ENCODE measurements at places on chromosomes 2 and 18.

GRCh38 chr18:26082475-26082874, 7.9 kb downstream of the SS18 start:
- DNase-seq, result no peak

- DNase-seq, result no peak
These were observed 34.5 kb upstream of the NABP1 start for GRCh38 chr2:191643429-191643828.

DNA sequence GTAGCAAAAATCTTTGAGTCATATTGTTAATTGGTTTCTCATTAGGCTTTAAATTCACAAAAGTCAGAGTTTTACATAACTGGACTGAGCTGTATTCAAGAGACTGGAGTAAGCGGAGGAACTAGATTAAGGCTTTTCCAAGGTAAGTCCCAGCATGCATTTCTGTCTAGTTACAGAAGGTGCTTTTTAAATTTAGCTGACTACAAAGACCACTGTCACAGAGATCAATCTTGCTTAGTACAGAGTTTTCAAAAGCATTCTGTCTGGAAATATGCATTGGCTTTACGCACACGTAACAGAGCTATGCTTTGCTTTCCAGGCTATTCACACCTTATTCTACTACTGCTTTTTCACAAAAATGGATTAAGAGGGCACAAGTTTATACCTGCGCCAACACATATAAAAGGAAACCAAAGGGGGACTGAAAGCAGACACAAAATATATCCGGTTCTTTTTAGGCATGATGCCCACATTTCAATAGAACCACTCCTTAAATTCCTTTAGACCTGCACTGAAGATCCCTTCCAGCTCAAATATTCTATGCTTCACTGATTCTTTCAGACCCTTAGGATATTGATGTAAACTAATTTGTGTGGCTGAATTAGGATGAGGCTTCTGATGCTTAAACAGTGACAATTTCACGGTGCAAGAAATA, 560.7 kb upstream of the CRIM1 start:
- DNase-seq, result no peak

GRCh38 chr2:155266583-155266982, 568.1 kb downstream of the KCNJ3 start:
- DNase-seq, result peak; percentile 4

DNA sequence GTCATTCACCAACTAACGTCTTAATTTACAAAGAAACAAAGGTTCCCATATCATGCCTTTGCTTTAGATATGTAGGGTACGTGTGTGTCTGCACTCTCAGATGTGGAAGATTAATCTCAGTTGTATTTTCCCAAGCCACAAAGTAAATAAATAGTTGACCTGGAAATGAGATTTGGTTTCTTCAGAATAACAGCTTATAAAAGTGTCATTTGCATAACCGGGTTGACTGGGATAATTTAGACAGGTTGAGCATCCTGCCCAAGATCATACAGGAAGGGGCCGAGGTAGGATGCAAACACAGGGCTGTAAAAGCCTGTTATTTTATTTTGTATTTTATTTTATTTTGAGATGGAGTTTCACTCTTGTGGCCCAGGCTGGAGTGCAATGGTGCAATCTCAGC, 19.5 kb downstream of the ATG16L1 start:
- no peak for DNase-seq

GRCh38 chr2:58414506-58414905, 173.4 kb upstream of the FANCL start:
- DNase-seq, result no peak

DNA sequence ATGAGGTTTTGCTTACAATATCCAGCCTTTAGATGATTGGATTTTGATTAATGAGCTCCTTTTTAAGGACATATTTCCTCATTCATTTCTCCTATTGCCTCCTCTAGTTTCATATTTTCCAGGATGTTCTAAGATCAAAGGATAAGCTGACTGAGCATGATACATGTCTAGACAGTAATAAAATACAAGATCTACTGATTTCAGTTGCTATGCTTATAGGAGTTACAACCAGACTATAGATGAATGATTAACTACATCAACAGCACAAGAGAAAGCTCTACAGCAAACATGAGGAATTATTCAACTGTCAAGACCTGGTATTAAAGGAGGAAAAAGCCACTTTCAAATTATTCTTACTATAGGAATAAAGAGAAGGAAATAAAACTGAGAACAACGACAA, 85.0 kb upstream of the LINC00305 start:
- no peak for DNase-seq

DNA sequence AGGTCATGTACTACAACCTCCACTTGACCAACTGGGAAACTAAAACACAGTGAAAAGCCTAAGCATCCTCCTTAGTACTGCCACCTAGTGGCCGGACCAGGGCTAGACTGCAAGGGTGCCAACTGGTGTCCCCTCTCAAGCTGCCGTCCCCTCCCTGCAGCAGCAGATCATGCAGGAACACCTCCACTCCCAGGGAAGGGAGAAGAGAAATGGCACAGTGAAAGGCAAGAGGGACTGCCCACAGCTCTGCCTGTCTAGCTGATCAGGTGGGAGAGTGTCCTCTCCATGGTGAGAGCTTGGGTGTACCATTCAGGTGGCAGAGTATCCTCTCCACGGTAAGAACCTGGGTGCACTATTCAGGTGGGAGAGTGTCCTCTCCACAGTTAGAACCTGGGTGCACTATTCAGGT, 78.1 kb downstream of the AAK1 start:
- peak; percentile 82 for DNase-seq

- no peak for DNase-seq
These were observed 98.1 kb downstream of the WDSUB1 start for GRCh38 chr2:159188449-159188848.

- DNase-seq, result no peak
These were observed 26.8 kb downstream of the SMAD7 start for GRCh38 chr18:48923746-48924629.

DNA sequence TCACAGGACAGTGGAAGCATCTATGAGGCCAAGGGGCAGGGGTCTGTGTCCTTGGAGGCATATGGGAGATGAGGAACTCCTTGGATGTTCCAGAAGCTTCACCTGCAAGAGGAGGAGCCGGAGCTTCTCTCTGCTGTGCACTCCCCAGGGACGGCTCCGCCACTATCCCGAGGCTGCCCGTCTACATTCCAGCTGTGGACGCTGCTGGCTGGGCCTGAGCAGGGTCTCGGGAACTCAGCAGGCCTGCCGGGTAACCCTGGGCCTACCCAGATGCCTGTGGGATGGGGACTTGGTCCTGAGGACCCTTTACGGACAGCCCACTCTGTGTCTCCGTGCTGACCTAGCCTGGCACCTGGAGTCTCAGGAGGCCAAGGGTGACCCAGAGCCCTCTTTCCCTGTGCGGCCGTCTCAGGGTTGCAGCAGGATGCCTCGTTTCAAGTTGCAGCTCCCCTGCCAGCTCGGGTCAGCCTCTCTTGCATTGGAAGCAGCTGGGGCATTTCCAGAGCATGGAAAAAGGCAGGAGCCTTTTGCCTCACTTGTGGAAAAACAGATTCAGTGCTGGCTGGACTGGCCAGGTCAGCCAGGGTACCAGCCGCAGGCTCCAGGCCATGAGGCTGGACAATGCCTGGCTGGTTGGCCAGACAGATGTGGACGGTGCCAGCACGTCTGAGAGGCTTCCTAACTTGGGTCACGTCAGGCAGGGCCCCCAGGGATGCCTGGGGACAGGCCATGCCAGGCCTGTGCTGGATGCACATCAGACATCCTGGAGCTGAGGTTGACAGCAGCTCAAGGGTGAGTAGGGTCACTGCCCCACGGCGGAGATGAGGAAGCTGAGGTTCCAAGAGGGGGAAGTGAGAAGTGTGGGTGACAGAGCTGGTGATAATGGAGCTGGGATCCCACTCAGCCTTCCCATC, 41.5 kb downstream of the SCTR start:
- DNase-seq, result peak; percentile 30

DNA sequence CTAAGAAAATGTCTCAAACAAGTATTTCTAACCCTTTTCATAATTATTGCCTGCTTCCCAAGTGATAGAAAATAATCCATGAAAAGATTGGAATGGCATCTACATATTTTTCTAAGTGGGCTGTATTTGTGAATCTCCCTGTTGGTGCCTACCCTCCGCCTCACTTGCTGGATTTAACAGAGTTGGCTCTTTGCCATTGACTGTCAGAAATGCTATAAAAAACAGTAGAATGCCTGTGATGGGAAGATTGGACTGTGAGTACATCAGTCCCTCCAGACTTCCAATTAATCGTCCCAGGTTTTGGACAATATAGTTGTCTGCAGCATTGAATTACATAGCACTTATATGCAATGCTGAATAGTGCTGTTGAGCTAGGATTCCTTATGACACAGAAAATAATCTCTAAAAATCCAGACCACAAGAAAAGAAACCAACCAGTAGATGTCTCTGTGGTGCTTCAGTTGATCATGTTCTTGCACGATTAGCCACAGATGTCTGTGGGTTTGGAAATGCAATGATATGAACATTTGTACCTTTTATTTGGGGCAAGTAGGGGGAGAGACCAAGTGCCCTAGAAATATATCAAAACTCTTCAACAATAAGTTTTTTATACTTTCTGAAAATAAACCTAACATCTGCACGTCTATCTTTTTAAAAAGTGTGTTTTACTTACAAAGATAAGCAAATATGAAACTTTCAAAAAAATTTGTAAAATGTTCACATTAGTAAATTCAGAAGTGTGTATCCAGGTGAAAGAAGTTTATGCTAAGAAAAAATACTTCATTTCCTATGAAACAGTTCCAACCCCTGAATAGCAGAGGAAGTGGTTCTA, 88.5 kb downstream of the DYNAP start:
- peak; percentile 91 for DNase-seq

DNA sequence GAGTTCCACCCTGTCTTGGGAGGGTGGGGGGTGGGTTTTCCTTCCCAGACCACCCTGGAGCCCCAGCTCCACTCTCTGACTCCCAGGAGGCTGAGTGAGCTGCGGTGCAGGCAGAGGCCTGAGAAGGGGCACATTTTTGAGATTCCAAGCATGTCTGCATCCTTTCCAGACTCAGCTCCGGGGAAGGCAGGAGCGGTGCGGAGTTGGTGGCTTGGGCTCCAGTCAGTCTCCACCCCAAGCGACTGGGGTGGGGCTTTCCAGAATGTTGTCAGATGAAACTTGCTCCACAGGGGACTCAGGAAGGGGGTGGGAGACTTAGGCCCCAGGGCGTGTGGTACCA, 44.2 kb upstream of the HS6ST1 start:
- no peak for DNase-seq

GRCh38 chr18:50651334-50651733, 91.4 kb downstream of the MAPK4 start:
- DNase-seq, result no peak

DNA sequence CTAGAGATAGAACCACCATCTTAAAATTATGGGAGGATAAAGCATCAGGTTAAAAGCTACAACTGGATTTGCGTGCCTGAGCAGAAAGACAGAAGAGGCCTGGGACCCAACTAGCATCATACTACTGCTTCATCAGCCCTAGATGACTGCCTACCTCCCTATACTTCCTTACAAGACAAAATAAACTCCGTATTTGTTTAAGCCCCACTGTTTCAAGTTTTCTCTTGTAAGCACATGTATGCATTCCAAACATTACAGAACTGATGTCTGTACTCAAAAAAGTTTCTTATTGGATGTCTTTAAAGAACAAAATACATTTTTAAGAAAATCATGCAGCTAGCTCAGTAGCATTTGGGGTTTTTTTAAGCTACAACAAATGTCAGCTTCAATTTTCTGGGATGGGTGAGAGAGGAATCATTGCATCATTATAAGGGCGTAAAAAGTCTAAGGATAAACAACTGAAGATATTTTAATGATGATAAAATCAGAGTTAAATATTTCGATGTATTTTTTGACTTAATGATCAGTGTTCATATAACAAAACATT, 213.1 kb downstream of the EXOC6B start:
- DNase-seq, result no peak

DNA sequence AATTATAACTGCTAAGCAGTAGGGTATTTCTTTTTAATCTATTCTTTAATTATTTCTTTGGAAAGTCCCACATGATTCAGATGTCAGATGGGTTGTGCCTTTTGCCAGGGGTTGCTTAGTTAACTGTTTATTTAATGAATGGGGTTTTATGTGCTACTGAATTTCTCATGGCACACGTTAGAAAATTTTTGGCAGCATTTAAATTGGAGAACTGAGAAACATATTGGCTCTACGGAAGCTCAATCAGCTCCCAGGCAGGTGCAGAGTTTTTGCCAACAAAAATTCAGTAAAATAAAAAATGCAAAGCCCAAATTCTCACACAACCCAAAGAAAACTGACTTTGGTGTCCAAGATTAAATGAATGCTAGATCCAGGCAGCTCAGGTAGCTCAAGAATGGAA, 467.2 kb downstream of the NRXN1 start:
- no peak for DNase-seq

DNA sequence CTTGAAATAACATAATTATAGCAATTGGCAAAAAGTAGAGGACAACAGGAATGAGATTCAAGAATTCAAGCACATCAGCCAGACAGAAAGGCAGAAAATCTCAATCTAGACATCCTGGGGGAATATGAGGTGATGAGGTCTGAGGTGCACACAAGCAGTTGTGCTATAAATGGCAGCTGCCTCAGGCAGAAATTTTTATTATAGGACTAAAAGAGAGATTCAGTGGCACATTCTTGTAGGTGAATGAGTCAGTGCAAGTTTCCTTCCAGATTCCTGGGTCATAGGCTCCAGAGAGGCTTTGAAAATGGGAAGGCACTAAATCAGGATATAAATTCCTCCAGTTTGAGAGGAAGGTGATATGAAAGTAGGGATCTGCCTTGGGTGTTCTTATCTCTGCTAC, 127.2 kb upstream of the THSD7B start:
- DNase-seq, result no peak

- DNase-seq, result peak; percentile 62
These were observed 413.6 kb downstream of the PTH2R start for GRCh38 chr2:208820014-208820688.

GRCh38 chr18:63604791-63605567, 17.8 kb downstream of the SERPINB13 start:
- no peak for DNase-seq

GRCh38 chr2:43943809-43944452, 51.9 kb downstream of the LRPPRC start:
- no peak for DNase-seq

DNA sequence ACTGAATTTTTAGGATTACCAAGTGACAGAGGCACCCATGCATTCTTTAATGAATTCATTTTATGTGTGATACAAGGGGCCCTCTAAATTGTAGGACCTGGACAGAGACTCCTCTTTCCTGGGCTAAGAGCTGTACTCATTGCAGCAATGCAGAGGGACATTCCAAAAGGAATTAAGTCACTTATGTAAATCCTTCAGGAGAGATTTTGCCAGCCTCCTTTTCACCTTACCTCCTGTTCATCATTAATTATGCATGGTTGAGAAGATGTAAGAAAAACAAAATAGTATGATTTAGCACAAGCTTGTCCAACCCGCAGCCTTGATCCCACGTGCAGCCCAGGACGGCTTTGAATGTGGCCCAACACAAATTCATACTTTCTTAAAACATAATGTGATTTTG, 84.5 kb upstream of the TANK start:
- no peak for DNase-seq

DNA sequence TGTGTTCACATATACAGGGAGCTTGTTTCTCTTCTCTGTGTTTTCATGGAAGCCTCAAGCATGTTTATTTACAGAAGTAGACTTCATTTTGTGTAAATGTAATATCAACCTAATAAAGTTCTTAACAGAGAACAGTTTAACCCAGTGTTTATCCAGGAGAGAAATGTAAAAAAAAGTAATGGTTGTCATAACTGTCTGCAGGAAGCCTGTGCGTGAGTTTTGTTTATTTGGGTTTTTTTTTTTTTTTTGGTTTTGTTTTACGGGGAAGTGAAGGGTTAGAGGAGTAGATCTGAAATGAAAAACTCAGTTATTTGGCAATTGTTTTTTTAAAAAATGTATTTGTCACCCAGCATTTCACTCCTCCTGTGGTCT, 124.7 kb downstream of the RAPGEF4 start:
- no peak for DNase-seq

All from hematopoietic multipotent progenitor cell treated with erythropoietin and hydrocortisone succinate and interleukin-3 and kit ligand, for 4 days (in vitro differentiated cells).